Heart right ventricle (tissue), 16 donors: ENCODE measurements at places on chromosomes 5 and 9. TPM values are rescaled to one million over a fixed set of nuclear protein-coding genes. Genes with fewer than 3 reads are reported as not detected.

Gene TMEM174
- polyA plus RNA-seq, result not detected

Gene WNT8A
- not detected for polyA plus RNA-seq

Gene BARHL1
- polyA plus RNA-seq, result not detected

Gene PCDHB9
- 0.25 TPM for polyA plus RNA-seq

Gene IFNK
- polyA plus RNA-seq, result not detected

Gene STC2
- polyA plus RNA-seq, result 4.6 TPM

Gene ACTBL2
- polyA plus RNA-seq, result not detected

Gene TAF11L10
- polyA plus RNA-seq, result not detected

Gene C9
- polyA plus RNA-seq, result not detected

Gene PDE8B
- 1.2 TPM for polyA plus RNA-seq

Gene LMX1B
- 0.25 TPM for polyA plus RNA-seq

Gene C7
- 141 TPM for polyA plus RNA-seq

Gene TNFSF8
- polyA plus RNA-seq, result 0.51 TPM

Gene TAS2R1
- polyA plus RNA-seq, result not detected

Gene OR5C1
- polyA plus RNA-seq, result not detected

Gene TLX3
- polyA plus RNA-seq, result not detected

Gene EDIL3
- 1.8 TPM for polyA plus RNA-seq
